ENCODE measurements at places on chromosomes 6 and 20.

- no peak for DNase-seq
Observed at GRCh38 chr6:25413207-25413905, 134.2 kb downstream of the CARMIL1 start.

GRCh38 chr6:90978046-90978445 lies 391.2 kb upstream of the MAP3K7 start:
- DNase-seq: no peak

- DNase-seq: no peak
Observed at GRCh38 chr6:79559706-79560105, 22.5 kb upstream of the LCA5 start.

GRCh38 chr6:1858196-1858595 lies 248.5 kb downstream of the FOXC1 start:
- DNase-seq: no peak

DNA sequence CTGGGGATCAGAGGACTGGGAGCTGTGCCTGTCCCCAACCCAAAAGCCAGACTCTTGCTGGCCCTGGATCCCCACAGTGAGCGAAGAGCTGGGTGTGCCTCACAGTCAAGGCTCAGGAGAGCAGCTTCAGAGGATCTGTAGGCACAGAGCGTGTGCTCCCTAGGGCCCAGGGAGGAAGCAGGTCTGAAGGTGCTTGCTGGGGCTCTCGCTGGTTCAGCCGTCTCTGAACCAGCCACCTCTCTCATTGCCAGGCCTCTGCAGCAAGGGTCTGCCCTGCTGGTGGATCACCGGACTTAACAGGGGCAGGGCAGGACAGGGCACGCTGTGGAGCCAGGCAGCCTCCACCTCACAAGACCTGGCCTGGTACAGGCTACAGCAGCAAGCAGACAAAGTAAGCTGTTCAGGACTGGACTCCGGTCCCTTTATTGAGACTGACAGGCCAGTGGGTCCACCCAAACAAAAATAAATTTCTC lies 13.8 kb downstream of the PCIF1 start:
- no peak for DNase-seq

DNA sequence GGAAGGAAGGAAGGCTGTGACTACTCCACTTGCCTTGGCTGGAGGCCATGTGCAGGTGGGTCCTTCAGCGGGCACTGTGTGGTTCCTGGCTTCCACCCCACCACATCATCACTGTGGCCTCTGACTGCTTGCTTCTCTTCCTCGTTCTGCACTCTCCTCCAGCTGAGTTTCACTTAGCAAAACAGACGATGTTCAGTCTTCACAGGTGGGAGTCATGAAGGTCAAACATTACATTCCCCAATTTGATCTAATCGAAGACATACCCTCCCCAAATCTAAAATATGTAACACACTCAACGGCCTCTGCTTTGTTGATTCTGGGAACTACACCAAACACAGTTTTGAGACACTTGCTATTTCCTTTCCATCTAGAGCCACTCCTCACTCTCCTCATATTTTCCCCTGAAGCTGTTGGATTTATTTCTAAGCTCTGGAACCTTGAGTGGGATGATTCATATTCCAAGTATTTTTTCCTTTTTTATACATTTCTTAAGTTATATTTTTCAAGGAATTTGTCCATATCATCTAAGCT lies 132.5 kb upstream of the FOXA2 start:
- no peak for DNase-seq

GRCh38 chr6:142671791-142672190 lies 273.2 kb downstream of the HIVEP2 start:
- no peak for DNase-seq

GRCh38 chr6:39280247-39280731 lies 33.9 kb downstream of the KCNK17 start:
- no peak for DNase-seq

DNA sequence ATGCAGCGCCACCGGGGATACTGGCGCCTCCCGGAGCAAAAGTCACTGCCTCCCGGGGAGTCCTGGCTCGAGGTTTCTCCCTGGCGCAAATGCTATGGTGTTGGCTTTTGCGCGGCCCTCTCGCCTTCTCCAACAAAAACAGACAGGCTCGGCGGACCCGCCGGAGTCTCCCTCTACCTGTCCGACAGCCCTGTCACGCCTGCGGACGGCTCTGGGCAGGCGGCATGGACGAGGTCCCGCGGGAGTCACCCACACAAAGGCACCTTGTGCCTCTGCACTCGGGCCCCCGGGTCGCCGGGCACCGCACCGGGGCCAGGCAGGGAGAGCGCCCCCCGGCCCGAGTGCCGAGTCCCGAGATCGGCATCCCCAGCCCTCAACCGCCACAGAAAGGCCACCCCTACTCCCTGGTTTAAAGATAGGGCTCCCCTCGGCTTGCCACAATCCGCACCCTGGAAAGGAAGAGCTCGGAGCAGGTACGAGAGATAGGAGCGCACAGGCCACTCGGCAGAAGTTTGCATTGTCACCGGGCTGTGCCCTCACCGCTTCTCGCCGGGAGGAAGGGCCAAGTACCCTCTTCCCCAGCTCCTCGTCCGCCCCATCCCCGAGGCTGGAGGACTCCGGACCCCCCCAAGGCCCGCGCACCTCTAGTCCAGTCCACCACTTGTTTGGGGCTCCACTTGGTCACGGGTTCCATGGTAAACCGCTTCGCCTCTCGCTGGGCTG lies 903 bp downstream of the CNKSR3 start:
- DNase-seq: no peak

GRCh38 chr6:36032261-36032660 lies 4.7 kb downstream of the MAPK14 start:
- no peak for DNase-seq

Data from SHP77 (cell line).